ENCODE measurements at places on chromosomes 2 and 18.

- DNase-seq, result no peak
Observed at GRCh38 chr2:230696670-230697069, 16.0 kb upstream of the CAB39 start.

- DNase-seq, result no peak
Observed at GRCh38 chr2:200451511-200451910, 58.4 kb downstream of the KCTD18 start.

DNA sequence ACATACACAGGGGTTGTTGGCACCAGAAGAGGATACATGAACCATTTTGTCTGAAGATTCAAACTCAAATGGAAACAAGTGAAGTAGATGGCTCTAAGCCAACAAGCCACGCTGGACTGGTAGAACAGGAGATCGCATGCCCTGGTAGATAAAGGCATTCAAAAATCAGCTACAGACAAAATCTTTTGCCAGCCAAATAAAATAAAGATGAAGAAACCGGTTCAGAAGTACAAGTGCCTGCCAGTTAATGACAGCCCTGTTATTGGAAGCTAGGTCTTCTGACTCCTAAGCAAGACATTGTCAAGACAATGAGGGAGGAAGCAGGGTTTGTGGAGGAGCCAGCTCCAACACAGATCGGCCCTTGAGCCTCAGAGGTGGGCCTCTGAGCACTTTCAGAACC lies 52.3 kb downstream of the EHD3 start:
- no peak for DNase-seq

- no peak for DNase-seq
Observed at GRCh38 chr18:73646772-73647171, 500.9 kb downstream of the FBXO15 start.

- no peak for DNase-seq
Observed at GRCh38 chr2:171181064-171182049, 20.7 kb upstream of the TLK1 start.

GRCh38 chr2:98453531-98453930 lies 8.9 kb downstream of the INPP4A start:
- no peak for DNase-seq

DNA sequence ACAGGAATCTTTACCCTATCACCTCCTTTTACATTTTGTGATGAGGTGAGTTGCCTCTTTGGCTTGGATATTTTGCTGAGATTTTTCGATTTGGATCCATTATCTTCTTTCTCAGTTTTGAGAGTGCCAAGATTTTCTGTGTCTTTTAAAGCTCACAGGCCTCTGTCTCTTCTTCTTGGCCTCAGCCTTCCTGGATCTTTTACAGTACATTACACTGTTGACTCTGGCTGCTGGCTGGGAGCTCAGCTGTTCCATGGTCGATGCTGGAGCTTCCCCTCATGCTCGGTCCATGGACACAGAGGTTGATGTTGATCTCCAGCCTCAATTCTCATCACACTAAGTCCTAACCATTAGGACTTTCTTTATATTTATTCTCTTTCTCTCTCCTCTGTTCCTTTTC lies 332.8 kb upstream of the UBE2E3 start:
- DNase-seq, result no peak

Data from NCI-H1417 treated with DMSO at 0.1 percent for 48 hours (cell line).